IPS DF 6.9 (cell line): ENCODE measurements at places on chromosomes 3 and 15.

- 0 out of 2 replicates have a peak, but pooled peaks cover 1% of the 10 kb centered on the region for H3K4me1 ChIP-seq
- H3K36me3 ChIP-seq: no peaks in the 10 kb centered on the region
Measured at GRCh38 chr3:120909602-120909878, 1.5 kb downstream of the STXBP5L start.

DNA sequence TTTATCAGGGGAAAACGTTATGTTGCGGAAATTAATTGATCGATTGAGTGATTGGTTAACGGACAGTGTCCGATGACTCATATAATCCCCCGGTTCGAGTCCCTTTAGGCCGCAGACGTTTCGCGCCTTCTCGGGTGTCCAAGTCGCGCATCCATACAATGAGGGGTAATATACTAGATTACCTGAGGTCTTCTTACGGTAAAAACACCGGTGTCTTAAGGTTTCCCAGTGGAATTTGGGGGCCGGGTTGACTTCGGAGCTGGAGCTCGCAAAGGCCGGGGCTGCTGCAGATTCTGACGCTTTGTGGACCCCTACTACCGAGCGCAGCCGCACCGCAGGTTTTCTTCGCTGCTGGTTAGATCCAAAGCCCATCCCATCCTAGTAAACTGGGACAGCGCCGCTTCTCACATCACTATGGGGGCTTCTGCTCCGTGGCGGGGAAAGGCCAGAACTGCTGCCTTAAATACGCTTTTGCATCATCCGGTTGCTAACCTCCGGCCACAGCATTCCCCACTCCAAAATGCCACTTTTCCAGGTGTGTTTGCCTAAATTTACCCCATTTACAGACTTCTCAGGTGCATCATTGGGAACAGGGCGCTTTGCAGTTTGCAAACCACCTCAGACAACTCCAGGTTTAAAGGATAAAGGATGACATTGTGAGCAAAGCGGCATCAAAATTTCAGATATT lies 858 bp upstream of the SACM1L start:
- H3K36me3 ChIP-seq: no peaks in the 10 kb centered on the region
- no peak for DNase-seq
- H3K4me3 ChIP-seq: peak overlapping the region; percentile 82
- H3K27ac ChIP-seq: no peak overlapping the region

DNA sequence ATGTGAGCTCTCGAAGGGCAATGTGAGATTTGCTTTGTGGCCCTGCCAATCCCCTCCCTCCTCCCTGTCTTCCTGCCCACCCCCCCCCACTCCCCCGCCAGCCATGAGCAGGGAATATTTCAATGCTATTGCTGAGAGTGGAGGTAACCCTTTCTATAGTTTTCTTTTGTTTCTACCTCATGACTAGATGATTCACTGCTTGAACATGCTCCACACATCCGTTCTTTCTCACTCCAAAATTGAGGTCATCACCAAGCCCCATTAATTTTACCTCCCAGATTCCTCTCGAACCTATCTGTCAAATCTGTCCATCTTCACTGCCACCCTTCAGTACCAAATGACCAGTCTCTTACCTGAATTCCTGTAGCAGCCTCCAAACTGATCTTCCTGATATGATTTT lies 12.2 kb downstream of the ZNF774 start:
- H3K4me1 ChIP-seq: no peaks in the 10 kb centered on the region
- no peak overlapping the region for H3K27ac ChIP-seq
- DNase-seq: no peak
- H3K36me3 ChIP-seq: no peaks in the 10 kb centered on the region
- H3K4me3 ChIP-seq: no peak overlapping the region

- DNase-seq: no peak
- H3K36me3 ChIP-seq: no peaks in the 10 kb centered on the region; the same call in 1 of the 2 replicates
- H3K4me1 ChIP-seq: no peaks in the 10 kb centered on the region
- H3K27ac ChIP-seq: no peak overlapping the region
- H3K4me3 ChIP-seq: no peak overlapping the region
Measured at GRCh38 chr15:25133804-25134203, 179.0 kb downstream of the SNRPN start.

GRCh38 chr3:2526926-2527325 lies 428.3 kb downstream of the CNTN4 start:
- DNase-seq: no peak
- no peak overlapping the region for H3K27ac ChIP-seq
- H3K27me3 ChIP-seq: no peaks in the 10 kb centered on the region

GRCh38 chr3:12046406-12046805 lies 42.2 kb downstream of the SYN2 start:
- H3K27me3 ChIP-seq: no peaks in the 10 kb centered on the region
- no peaks in the 10 kb centered on the region for H3K36me3 ChIP-seq
- no peak overlapping the region for H3K4me3 ChIP-seq
- no peaks in the 10 kb centered on the region for H3K4me1 ChIP-seq
- no peak overlapping the region for H3K27ac ChIP-seq

DNA sequence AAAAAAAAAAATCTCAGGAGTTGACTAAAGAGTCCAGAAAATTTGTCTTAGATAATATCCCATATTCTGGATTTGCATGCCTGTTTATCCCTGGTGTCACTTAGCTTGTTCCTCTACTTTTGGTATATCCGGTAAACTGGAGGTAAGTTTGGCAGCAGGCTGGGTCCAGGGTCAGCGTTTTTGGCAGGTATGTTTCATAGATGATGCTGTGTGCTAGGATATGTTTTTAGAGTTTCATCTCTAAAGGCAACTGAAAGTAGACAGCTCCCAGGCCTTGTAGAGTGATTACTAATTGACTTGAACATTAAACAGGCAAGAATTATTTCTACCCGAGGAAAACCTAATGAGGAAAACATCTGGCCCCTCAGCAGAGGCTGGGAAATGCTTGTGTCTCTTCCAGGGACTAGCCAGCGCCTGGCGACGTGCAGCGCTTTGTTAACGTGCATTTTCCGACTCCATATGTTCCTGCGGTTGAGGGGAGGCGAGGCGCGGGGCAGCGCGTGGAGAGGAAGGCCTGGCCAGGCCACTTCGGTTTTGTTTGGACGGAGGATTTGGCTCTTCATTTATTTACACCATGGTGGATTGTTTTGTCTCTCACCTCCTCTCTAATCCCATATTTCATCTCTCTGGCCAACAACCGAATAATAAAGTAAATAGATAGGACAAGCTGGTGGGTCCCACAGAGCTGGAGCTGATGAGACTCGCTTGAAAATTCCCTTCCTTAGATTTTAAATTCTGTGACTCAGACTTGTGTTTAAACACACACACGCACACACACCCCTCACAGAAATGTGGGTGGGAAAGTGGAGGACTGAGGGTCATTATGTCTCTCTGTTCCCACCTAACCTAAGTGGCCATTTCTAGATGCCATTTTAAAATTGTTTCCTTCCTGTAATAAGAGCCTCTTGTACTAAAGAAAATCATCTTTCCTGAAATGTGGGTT lies 65.3 kb downstream of the ASB7 start:
- no peak for DNase-seq
- H3K27me3 ChIP-seq: no peaks in the 10 kb centered on the region
- no peak overlapping the region for H3K27ac ChIP-seq
- no peak overlapping the region for H3K4me3 ChIP-seq

DNA sequence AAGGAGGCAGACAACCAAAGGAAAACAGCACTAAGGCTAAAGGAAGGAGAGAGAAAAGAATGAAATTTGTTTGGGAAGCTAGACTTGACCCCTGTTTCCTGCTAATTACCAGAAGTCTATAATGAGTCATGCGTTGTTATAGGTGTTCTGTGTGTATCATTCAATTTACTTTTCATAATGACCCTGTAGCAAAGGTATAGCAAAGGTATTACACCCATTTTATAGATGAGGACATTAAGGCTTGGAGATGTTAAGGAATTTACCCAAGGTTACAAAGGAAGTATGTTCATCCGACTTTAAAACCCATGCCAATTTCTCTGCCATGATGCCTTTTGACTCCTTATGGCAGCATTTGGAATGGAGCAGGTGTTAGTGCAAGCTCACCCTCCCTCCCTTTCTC lies 54.9 kb downstream of the RAP2B start:
- no peak overlapping the region for H3K4me3 ChIP-seq
- no peak overlapping the region for H3K27ac ChIP-seq
- no peak for DNase-seq
- no peaks in the 10 kb centered on the region for H3K4me1 ChIP-seq

- H3K36me3 ChIP-seq: no peaks in the 10 kb centered on the region
- no peaks in the 10 kb centered on the region for H3K27me3 ChIP-seq
- H3K4me1 ChIP-seq: no peaks in the 10 kb centered on the region
- H3K4me3 ChIP-seq: no peak overlapping the region
- no peak overlapping the region for H3K27ac ChIP-seq
Measured at GRCh38 chr3:114394551-114394950, 100.7 kb downstream of the TIGIT start.

- no peaks in the 10 kb centered on the region for H3K36me3 ChIP-seq
- no peak overlapping the region for H3K27ac ChIP-seq
- no peak overlapping the region for H3K4me3 ChIP-seq
Measured at GRCh38 chr15:65991721-65992483, 122.6 kb downstream of the RAB11A start.

- H3K27me3 ChIP-seq: no peaks in the 10 kb centered on the region
- no peak overlapping the region for H3K27ac ChIP-seq
- no peak for DNase-seq
- no peak overlapping the region for H3K4me3 ChIP-seq
Measured at GRCh38 chr15:59473226-59473625, 35.2 kb downstream of the FAM81A start.
